ENCODE measurements at places on chromosomes 5 and 9.
A peak's percentile ranks its signal among the peaks of the same experiment; 100 is the strongest.

GRCh38 chr9:126925876-126926275 lies 11.3 kb downstream of the RALGPS1 start:
- no peak for DNase-seq

DNA sequence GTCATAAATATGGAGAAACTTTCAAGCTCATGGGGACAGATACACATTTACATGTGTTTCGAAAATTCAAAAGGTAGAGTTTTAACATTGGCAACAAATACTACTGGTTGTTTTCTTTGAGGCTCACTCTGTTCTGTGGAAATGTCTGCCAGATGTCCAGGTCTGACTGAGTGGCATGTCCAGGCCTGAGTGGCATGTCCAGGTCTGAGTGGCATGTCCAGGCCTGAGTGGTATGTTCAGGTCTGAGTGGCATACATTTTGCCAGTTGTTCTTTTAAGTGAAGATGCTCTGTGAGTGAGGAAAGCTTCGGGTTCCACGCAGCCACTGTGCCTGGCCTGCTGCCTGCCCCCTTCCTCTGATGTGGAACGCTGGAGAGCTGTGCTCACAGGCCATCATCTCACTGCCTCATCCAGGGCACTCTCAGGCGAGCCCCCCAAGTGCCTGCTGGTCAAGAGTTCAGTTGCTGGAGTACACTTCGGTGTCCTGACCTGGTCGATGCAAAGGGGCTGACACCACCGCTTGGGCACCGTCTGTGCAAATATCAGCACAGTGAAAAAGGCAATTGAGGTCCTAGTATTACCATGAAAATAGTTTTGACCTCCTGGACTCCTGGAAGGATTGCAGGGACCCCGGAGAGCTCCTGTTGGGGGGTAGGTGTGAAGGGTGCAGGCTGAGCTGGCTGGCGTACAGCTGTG lies 89.9 kb downstream of the EHMT1 start:
- no peak for DNase-seq

- DNase-seq = no peak
These were observed 810.9 kb upstream of the ACO1 start for GRCh38 chr9:31573561-31573960.

- peak; percentile 6 for DNase-seq
These were observed 76.6 kb upstream of the TBCA start for GRCh38 chr5:77852514-77853352.

DNA sequence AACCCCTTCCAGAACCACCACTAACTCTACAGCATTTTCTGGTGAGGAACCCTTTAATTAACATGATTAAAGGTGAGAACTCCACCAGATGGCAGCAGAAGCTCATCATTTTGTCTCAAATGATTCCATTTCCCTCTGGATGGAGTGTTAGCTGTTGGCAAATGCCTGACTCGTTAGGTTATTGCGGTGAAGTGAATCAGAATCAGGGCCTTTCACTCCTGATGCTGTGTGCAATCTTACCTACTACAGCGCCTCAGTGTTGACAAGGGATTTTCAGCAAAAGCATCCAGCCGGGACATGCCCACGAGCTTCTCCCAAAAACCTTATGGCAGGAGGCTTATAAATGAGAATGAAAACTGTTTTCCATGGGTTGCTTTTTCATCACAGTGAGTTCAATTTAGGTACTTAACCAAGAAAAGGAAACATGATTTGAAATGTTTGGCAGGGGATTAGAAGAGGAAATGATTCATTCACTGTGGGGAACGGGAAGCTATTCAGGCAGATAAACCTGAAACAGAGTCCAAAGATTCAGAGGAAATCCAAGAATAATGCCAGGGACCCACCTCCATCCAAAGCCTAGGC lies 48.0 kb upstream of the CAST start:
- DNase-seq = peak; percentile 71

DNA sequence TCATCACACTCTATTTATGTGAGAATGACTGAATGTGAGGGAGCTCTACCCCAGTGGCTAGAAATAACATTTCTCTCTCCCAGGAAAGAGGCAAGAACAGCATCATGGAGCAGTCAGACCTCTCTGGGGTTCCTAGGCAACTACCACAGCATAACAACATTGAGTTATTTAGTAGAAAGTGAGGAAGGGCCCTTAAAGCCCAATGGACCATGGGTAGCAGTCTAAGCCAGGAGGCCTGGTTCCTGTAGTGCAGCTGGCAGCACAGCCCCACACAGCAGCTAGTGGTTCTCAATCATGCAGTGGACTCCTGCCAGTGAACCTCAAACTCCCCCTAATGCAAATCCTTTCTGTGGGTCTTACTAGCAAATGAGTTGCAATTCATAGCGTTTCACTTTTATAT lies 55.3 kb downstream of the SPEF2 start:
- peak; percentile 45 for DNase-seq

DNA sequence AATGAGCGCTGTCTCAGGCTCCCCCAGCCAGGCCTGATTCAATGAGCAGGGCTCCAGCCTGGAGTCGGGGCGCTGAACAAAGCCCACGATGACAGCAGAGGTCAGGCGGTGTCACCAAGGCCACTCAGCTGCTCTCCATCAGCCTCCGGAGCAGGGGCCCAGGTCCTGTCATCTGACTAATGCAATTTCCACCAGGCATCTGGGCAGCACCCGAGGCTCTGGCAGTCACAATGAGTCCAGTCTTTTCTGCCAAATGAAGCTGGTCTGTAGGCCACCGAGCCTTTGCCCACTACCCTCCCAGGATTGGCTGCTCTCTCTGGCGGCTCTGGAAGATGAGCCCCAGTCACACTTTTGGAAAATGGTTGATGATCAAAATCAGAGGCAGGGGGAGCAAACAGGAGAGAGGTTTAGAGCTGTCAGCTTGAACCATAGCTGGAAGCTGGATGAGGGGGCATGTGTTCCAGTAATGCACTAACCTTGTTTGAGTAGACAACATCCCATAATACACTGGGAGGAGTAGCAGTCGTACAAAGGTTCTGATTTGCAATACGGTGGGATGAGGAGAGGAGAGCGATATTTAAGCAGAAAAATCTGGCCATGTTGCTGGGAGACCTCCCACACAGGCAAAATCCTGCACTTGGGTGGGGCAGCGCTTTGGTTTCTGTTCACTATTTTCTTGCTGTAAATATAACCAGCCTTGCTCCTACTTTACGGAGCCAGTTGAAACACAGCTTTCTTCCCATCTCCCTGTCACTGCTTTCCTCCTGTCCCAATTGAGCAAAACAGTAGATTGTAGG lies 306.4 kb upstream of the PANK3 start:
- DNase-seq = no peak

- no peak for DNase-seq
These were observed 77.3 kb downstream of the SLC25A46 start for GRCh38 chr5:110815916-110816605.

DNA sequence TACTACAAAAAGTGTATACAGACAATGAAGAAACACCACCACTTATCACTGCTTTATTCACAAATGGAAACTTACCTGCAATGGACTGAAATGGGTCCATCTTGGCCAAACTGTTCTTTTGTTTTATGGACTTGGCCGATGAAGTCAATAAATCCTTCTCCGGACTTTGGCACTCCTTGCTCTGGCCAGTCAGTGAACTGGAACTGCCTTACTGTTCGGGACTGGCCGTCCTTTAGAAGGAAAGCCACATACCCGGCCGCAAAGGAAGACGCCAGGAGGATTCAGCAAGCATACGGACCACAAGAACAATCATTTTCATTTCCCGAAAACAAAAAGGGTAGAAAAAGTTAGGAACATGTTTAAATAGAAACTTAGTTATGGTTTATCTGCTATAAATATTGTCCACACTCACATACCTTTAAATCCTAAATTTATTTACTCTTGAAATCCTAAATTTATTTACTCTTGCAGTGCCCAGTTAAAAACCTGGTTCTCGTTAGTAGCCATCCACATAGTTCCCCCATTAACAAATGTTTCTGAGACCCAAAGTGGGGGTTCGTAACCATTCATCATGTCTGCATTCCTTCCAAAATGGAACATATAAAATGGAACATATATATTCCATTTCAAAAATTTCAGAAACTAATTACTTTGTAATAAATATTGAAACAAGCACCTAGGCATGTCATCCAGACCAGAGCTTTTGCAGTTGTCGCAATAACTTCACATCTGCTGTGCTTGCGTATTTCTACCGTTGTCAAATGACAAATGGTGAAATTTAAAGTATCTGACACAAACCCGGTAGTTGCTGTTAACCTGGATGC lies 532.1 kb upstream of the DMAC1 start:
- no peak for DNase-seq

- DNase-seq = no peak
These were observed 145.6 kb downstream of the HSD17B3 start for GRCh38 chr9:96156171-96156974.

GRCh38 chr5:1356873-1357787 lies 12.2 kb upstream of the CLPTM1L start:
- DNase-seq = no peak

DNA sequence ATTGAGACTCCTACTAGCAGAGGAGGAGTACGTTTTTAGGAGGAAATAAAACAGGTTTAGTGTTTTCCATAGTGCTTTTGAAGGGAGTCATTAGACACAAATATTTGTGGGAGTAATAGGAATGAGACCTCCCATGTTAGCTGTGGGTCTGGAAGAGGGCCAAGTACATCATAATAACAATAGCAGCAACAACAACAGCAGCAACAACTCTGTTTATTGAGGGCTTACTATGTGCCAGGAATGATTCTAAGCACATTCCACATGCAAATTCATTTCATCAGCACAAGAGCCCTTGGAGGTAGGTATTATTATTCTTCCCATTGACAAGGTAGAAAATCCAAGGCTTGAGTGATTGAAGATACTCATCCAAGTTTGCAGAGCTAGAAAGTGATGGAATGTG lies 384.2 kb upstream of the RPS23 start:
- DNase-seq = no peak

DNA sequence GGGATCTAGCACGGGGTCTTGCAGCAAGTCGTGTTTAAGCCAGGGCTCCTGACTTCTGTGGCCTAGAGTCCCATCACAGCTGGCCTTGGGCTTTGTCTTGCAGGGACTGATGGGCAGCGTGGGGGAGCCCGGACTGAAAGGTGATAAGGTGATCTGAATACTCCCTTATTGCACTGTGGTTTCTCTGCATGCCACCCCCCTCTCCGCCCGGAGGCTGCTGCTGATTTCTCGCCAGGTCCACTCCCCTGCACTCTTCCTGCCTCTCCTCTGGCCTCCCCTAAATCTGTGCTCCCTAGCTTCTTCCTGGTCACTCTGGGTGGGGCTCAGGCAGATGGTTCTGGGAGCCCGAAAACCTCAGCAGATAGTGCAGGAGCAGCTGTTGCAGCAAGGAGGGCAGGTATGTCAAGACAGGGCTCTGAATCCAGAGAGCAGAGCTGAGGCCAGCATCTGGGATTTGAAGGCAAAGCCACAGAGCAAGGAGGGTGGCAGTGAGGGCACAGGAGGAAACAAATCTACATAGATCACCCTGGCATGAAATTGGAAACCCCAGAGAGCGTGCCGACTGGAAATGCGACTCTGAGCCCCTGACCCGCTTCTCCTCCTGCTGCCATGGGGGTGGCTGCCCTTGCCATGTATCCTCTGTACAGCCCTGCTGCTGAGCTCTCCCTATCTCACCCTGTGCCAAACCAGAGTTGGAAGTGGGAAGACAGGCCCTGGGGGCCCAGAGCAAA lies 76.5 kb downstream of the COL27A1 start:
- DNase-seq = no peak

- peak; percentile 12 for DNase-seq
These were observed 11.8 kb downstream of the DEPDC1B start for GRCh38 chr5:60687927-60688720.

GRCh38 chr5:148849461-148849860 lies 23.1 kb downstream of the ADRB2 start:
- DNase-seq = peak; percentile 62

GRCh38 chr5:920321-920720 lies 27.6 kb downstream of the TRIP13 start:
- DNase-seq = no peak

- no peak for DNase-seq
These were observed 1.6 kb downstream of the ITK start for GRCh38 chr5:157182143-157182757.

DNA sequence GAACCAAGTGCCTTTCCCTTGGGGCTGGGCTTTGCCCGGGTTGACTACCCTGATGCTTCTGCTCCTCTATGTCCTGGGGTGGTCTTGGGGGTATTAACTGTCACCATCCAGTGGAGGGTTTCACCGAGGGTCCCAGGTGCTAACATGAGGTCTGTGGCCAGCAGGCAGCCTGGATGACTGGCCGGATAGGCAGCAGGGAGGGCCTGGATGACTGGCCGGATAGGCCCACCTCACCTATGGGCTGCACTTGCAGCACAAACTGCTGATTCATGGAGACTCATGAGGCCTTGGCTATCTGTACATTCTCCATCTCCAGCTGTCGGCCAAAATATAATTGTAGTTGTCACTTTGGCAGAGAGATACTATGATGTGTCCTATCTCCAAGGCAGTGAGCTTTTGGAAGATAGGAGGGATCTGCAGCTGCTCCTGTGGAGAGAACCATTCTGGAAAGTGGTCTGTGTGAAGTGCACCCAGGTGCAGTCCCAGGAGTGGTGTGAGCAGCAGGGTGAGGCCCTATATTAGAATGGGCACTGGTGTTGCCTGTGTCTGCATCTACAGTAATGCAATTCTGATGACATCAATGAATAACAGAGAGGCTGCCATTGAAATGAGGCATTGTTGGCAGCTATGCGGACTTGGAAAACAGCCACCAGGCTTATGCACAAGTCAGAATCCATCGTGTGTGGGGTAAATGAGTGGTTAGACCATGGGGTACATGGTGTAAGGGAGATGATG lies 26.3 kb upstream of the CDKN2AIPNL start:
- no peak for DNase-seq

- no peak for DNase-seq
These were observed 10.6 kb upstream of the QSOX2 start for GRCh38 chr9:136255896-136256890.

- DNase-seq = no peak
These were observed 464.2 kb downstream of the SPOCK1 start for GRCh38 chr5:137034764-137035479.

DNA sequence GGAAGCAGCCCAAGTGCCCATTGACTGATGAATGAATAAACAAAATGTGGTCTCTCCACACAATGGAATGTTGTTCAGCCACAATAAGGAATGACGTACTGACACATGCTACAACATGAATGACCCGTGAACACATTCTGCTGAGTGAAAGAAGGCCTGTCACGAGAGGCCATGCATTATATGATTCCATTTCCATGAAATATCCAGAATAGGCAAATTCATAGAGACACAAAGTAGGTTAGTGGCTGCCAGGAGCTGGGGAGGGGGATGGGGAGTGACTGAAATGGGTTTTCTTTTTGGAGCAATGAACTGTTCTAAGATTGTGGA lies 41.4 kb downstream of the BICD2 start:
- no peak for DNase-seq

DNA sequence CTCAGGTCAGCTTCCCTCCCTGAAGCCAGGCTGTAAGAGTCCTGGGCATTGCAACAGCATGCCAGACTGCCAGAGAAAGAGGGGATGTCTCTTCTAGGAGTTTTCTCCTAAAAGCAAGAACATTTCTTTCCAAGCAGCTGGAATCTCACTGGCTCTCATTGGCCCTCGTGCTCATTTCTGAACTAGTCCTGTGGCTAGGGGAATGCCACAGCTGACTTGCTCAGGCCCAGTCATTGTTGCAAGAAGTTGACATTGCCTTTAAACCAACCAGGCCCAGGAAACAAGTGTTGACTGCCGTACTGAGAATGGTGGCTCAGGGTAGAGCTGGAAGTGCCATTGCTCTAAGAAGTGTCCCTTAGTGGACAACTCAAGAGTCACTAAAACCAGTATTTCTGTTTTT lies 15.0 kb upstream of the CEP120 start:
- DNase-seq = no peak

All from CD4-positive, alpha-beta T cell treated with Interleukin-2 at 100 ng/mL for 4 hours (primary cell).